Activated effector memory CD4-positive, alpha-beta T cell treated with Interleukin-2 at 50 U/mL for 16 hours (primary cell): ENCODE measurements at places on chromosomes 5 and 9.

DNA sequence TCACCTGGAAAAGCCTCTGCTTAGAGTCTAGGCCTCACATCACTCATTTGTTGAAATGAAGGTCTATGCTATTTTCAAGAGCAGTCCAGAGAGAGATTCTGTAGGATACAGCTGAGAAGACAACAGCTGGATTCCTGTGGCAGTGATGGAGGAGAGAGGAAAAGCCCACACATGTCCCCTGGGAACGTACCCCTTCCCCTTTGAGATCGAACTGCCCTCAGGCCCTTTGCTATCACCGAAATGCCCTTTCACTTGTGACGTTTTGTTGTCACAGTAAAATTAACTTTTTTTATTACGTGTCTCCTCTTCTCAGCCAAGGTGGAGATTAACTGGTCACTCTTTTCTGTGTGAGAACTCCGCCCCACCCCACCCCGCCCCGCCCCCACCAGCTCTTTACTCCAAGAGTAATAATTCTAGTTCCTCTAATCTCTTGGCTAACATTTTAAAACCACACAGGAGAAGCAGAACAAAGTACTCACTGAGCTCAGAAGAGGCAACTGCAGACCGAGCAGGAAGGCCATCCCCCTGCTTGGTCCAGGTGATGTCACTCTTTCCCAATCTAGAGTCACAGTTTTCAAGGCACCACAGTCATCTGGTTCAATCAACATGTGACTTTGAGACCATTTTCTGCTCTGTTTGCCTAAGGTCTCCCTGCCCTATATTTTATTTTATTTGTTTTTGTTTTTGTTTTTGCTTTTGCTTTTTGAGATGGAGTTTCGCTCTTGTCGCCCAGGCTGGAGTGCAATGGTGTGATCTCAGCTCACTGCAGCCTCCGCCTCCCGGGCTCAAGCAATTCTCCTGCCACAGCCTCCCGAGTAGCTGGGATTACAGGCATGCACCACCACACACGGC lies 105.6 kb downstream of the SUSD1 start:
- DNase-seq, result no peak

DNA sequence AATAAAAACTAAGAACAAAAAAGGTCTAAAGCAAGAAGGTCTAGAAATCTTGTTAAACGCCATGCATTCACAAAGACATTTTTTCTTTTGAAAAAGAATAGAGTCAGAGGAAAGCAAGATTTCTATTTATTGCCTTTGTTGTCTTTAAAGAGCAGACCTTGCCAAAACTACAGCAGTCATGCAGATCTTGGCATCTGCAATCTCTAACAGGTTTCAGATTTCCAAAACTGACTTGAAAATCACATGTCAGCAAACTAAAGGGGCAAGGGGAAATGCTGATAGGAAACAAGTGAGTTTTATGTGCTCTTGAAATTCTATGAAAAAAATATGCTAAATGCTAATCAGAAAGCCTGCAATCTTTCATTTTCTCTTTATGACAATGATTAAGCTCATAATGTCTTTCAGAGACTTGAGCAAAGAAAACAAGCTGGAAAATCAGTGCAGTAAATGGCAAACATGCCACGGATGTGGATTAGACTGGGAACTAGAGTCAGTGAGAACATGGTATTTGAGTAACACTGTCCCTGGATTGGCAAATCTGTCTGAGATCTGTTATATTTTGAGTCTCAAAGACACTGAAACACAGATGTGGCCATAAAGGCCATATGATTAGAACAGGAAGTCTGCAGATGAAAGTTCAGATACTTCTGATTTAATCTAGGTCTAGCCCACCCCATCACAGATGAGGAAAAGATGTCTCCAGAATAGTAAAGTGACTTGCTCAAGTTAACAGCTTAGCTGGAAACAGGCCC lies 361.4 kb upstream of the RPS23 start:
- no peak for DNase-seq

GRCh38 chr9:93064392-93065134 lies 6.1 kb downstream of the SUSD3 start:
- DNase-seq, result peak; percentile 85

- DNase-seq, result no peak
Observed at GRCh38 chr9:127201071-127201541, 63.5 kb upstream of the GARNL3 start.

DNA sequence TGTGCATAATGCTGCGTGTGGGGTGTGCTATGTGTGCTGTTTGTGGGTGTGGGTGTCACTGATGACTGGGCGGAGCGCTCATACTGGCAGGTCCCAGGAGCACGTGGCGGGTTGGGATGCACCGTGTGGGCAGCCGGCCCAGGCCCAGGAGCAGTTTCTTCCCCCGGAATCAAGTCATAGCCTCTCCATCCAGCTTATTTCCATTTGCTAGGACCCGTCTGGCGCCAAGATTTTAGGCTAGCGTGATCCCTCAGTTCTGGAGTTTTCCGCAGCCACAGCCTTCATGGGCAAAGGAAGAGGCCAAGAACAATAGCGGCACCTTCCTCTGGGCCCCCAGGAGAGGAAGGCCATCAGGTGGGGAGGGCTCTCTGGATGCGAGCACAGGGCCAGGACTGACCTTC lies 43.3 kb upstream of the NEURL1B start:
- no peak for DNase-seq

DNA sequence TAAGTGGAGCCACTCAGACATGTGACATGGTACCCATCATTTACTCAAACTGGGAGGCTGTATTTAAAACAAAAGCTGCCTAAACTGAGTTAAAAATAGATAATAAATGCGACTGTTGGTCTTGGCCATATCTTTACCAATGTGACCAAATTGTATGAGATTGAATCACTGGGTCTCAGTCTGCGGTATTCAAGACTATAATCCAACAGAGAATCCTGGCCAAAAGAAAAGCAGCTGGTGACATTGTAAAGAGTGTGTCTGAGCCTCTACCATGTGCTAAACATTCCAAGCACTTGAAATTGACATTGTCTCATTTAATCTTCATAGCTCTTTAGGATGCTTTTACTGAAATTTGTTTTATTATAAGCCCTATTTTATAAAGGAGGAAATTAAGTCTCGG lies 282.6 kb downstream of the ZNF608 start:
- DNase-seq, result no peak

- no peak for DNase-seq
Observed at GRCh38 chr9:36126016-36126730, 10.4 kb upstream of the GLIPR2 start.

GRCh38 chr5:135272311-135272805 lies 126.7 kb downstream of the MACROH2A1 start:
- no peak for DNase-seq

- DNase-seq, result no peak
Observed at GRCh38 chr5:54644226-54644625, 126.7 kb downstream of the SNX18 start.

DNA sequence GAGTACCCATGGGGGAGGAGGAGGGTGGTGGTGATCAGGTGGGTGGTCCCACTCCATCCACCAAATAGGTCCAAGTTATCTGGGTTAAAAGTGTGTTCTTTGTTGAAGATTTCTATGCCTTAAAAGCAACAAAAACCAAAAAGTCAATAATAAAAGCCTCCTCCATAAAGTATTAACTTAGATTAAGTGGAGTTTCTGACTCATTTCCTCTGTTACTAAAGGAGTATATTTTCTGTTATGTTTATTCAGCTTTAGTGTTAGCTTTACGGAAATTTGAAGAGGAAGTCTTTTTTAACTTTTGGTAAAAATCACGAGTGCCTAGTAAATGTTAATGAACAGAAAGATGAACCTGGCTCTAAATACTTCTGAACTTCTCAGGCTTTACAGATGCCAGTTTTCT lies 17.8 kb downstream of the FBXO38 start:
- no peak for DNase-seq

GRCh38 chr5:38650946-38651345 lies 94.5 kb upstream of the LIFR start:
- DNase-seq, result no peak

GRCh38 chr5:159951834-159952233 lies 35.6 kb downstream of the ADRA1B start:
- DNase-seq, result no peak

GRCh38 chr5:113487781-113488644 lies at the start of gene MCC:
Gene MCC, minus strand, starts transcription at chr5:113488453.
- DNase-seq, result no peak

DNA sequence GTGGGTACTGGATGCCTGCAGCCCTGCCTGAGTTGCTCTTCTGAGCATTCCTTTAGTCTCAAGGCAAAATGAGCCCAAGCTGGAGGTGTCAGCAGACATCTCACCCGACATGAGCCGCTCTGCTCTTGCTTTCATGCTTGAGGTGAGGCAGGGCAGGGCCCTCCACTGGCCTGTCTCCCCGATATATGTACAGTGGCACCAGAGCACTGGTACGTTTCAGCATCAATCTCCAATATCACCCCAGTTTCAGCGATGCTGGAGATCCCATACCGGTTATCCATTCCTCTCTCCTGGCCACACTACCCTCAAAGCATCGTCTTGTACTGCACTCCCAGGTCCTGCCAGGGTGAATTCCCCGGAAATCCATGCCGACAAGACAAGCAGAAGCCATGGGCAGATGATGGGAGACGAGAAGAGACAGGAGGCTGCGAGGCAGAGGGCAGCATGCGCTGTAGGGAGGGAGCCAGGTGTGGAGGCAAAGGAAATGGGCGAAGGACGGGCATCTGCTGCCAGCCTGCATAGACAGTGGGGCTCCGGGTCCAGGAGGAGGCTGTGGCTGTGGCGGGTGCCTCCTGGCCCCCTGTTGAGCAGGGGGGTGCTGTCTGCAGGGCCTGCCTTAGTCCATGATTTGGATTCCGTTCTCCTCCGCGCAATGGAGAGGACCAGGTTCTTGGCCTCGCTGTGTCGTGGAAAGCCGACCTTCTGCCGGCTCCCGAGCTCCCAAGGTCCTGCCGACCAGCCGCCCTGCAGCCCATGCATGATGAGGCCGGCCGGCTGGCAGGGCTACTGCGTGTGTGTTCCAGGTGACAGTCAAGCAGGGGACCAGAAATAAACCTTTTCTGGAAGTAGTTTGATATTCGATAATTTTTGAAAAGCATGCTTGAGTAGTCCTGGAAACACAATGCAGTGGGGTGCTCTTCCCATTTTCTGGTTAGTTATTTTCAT lies 152.2 kb upstream of the IRX2 start:
- DNase-seq, result no peak

DNA sequence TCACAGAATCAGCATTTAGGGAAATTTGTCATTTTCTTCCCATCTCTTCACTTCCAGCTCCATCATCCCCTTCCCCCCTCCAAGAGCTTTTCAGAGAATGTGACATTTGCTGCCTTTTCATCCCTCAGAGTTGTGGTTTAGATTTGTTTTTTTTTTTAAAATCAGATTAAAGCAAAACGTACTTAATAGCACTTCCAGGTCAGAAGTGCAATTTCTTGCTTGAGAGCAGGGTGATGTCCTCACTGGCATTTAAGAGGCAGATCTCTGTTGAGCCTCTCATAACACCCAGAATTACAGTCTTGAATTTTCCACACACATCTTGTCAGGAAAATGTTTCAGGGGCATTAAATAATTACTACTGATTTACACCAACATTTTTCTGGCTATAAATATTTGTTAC lies 236.8 kb upstream of the VLDLR start:
- no peak for DNase-seq

DNA sequence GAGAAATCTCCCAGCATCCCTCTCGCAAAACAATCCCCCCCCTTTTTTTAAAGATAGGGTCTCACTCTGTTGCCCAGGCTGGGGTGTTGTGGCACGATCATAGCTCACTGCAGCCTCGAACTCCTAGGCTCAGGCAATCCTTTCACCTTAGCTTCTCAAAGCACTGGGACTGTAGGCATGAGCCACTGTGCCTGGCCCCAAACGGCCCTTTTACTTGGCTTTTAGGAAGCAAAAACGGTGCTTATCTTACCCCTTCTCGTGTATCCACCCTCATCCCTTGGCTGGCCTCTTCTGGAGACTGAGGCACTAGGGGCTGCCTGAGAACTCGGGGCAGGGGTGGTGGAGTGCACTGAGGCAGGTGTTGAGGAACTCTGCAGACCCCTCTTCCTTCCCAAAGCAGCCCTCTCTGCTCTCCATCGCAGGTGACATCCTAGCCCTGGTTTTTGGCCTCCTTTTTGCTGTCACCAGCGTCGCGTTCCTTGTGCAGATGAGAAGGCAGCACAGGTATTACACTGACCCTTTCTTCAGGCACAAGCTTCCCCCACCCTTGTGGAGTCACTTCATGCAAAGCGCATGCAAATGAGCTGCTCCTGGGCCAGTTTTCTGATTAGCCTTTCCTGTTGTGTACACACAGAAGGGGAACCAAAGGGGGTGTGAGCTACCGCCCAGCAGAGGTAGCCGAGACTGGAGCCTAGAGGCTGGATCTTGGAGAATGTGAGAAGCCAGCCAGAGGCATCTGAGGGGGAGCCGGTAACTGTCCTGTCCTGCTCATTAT lies 6.8 kb downstream of the CA9 start:
- no peak for DNase-seq

DNA sequence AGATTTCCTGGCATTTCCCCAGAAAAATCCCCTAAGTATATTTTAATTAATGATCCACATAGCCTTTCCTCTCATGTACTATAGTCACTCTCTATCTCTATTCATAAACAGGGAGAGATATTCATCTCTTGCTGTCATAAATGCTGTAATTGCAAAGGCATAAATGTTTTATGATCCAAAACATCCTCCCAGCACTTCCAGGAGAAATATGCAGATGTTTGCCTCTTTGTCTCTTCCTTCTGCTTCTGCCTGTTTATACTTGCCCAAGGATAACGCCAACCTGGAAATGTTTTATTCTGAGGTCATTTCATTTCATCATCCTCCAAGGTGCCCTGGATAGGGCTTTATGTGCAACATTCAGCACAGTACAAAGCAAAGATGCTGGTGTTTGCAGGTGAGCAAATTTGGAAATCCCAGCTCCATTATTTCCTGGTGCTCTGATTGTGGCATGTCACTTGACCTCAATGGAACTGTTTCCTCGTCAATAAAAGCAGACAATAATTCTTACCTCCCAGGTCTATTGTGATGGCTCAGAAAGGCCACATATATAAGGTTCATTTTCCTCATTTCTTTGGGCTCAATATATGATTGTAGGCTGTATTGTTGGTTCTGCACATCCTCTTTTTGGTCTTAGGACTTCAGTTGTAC lies 6.9 kb downstream of the TNFSF15 start:
- DNase-seq, result no peak

- no peak for DNase-seq
Observed at GRCh38 chr5:134517553-134517952, 7.9 kb upstream of the JADE2 start.

GRCh38 chr9:137269231-137269772 lies 8.2 kb upstream of the TOR4A start:
- no peak for DNase-seq

- DNase-seq, result no peak
Observed at GRCh38 chr5:148177207-148177606, 8.9 kb downstream of the SPINK14 start.

GRCh38 chr5:78811866-78812265 lies 163.3 kb upstream of the LHFPL2 start:
- no peak for DNase-seq

DNA sequence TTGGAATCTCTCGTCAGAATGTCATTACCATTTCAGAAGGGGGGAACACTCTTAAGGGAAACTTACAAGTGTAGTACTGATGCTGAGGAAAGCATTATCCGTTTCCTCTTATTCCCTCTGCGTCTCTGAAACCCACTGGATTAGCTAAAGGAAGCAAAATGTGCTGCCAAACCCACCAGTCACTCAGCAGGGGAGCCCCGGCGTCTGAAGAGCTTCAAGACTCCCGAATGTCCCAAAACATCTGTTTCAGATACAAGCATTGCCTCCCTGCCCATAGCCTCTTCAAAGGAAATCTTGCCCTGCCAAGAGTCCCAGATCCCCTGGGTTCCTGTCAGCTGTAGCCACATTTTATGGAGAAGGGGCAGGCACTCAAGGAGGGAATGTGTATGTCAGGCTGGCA lies 1.0 kb upstream of the HCN1 start:
- no peak for DNase-seq
